ENCODE measurements at places on chromosomes 7 and 10. TPM values are rescaled to one million over a fixed set of nuclear protein-coding genes. Genes with fewer than 3 reads are reported as not detected.

Gene TDRD1
- polyA plus RNA-seq = not detected

Gene HIBADH
- 51.3 TPM for polyA plus RNA-seq

Gene SPRN
- polyA plus RNA-seq = 0.14 TPM

Gene GPC2
- not detected for polyA plus RNA-seq

Gene ZDHHC4
- polyA plus RNA-seq = 52.2 TPM

Gene CAV2
- polyA plus RNA-seq = not detected

Gene CCDC7
- polyA plus RNA-seq = 13.3 TPM

Gene OR9A2
- not detected for polyA plus RNA-seq

Gene SLC26A5
- polyA plus RNA-seq = not detected

Gene OR2A7
- polyA plus RNA-seq = 0.76 TPM

Gene TLX1
- not detected for polyA plus RNA-seq

Gene CALY
- polyA plus RNA-seq = 1.4 TPM

Gene MDFIC
- 180 TPM for polyA plus RNA-seq

Gene COBL
- polyA plus RNA-seq = not detected

Gene CPA2
- polyA plus RNA-seq = not detected

Gene PTF1A
- not detected for polyA plus RNA-seq

Gene TACR2
- polyA plus RNA-seq = 0.17 TPM

Gene HTR7
- polyA plus RNA-seq = not detected

Gene GARIN1A
- polyA plus RNA-seq = not detected

Gene PAX4
- polyA plus RNA-seq = not detected

Gene CALHM1
- not detected for polyA plus RNA-seq

All from CD4-positive, alpha-beta memory T cell (primary cell).